G401 (cell line): ENCODE measurements at places on chromosomes 4 and X.

- no peak for DNase-seq
Observed at GRCh38 chr4:138521809-138522208, 279.7 kb upstream of the SLC7A11 start.

- no peak for DNase-seq
Observed at GRCh38 chr4:48664938-48665337, 115.1 kb downstream of the FRYL start.

DNA sequence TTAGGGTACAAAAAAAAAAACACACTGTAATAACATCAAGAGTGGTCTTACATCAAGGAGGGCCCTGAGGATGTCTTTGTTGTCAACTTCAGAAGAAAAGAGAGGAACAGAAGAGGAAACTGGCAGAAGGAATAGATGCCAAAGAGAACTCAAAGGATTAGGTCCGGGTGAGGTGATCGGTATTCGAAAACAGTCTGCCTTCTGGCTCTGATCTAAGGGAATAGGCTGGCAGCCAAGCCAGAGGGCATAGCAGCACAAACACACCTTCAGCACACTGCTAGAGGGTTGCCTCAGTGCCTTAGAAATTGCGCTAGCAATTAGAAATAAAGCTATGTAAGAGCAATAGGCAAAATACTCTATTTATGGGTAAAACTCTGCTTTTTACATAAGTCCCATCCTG lies 91.4 kb upstream of the TTC29 start:
- DNase-seq, result peak; percentile 76

DNA sequence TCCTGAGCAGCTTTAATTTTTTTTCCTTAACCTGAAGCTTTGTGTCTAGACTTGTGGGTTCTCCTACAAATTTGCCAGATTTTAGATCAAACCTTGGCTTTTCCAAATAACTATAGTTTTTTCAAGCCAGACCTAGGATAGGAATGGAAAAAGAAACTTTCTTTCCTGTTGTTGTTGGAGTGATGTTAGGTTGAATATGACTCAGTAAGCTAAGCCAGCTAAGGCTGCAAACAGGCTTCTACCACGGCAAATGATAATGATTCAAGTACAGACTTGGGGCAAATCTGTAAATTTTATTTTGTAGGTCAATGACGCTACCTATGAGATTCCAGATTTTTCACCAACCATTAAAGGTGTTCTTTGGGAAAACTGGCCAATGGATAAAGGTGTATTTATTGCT lies 45.6 kb downstream of the WDR19 start:
- DNase-seq, result no peak

GRCh38 chr4:139603576-139604410 lies 47.8 kb upstream of the SETD7 start:
- peak; percentile 57 for DNase-seq

- no peak for DNase-seq
Observed at GRCh38 chr4:16085822-16086221, 2.0 kb upstream of the PROM1 start.

GRCh38 chr4:140188975-140189374 lies 35.0 kb upstream of the MAML3 start:
- DNase-seq, result no peak

GRCh38 chr4:177163532-177163931 lies 146.1 kb upstream of the NEIL3 start:
- DNase-seq, result no peak

GRCh38 chrX:70084592-70085240 lies 22.5 kb downstream of the OTUD6A start:
- DNase-seq, result no peak

DNA sequence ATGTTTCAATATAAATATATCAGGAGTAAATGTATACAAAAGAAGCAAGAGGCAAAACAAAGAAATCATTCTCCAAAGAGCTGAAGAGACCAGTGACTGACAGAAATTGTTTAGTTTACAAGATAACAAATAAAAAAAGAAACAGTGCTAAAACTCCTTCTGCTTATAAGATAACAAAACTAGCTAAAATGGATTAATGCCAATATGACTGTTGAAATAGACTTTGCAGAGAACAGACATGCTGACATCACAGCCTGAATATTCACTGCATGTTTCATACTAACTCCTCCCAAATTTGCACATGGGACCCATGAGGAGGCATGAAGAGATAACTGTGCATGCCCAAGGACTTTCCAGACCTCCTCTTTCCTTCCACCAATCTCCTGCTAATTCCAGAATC lies 6.2 kb upstream of the GABRA4 start:
- DNase-seq, result no peak

DNA sequence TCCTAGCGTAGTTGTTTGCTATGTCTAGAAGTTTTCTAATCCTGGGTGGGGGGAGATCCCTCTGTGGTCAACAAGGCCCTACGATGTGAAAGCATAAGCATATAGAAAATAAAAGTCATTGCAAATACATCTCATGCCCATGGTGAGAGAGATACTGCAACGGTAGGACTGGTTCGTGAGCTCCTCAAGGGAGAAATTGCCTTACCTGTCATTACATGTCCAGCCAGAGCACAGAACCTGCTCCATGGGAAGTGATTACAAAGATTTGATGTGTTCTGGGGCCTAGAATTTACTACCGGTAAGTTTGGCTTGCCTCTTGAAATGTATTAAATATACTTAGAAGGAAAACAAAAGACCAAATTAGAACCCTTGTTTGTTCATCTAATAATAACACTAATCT lies 60.9 kb upstream of the FAM47B start:
- no peak for DNase-seq

GRCh38 chr4:18110099-18110498 lies 88.5 kb upstream of the LCORL start:
- DNase-seq, result no peak

DNA sequence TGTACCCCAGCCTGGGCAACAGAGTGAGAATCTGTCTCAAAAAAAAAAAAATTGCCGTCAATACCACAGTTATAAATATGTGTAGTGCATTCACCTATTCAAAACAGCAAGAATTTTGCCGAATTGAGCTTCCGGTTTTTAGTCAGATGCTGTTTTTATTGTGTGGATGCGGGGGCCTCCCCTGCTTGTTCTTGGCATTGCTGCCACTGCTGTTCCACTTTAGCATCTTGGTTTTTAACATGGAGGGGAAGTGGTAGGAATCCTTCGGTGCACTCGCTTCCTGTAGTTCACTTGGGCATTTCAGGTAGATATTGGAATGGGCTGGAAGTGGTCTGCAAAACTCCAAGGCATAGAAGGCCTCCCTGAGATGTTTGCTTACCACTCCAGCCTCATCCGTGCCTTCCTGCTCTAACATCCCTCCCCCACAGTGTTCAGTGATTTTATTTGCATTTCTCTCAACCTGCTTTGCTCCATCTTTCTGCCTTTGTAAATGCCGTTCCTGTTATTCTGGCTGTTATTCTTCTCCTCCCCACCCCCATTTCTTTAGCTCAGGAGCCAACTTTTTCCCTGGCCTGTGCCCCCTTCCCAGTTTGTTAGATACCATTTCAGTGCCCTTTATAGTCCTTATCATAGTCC lies 25.5 kb downstream of the MOB1B start:
- no peak for DNase-seq

DNA sequence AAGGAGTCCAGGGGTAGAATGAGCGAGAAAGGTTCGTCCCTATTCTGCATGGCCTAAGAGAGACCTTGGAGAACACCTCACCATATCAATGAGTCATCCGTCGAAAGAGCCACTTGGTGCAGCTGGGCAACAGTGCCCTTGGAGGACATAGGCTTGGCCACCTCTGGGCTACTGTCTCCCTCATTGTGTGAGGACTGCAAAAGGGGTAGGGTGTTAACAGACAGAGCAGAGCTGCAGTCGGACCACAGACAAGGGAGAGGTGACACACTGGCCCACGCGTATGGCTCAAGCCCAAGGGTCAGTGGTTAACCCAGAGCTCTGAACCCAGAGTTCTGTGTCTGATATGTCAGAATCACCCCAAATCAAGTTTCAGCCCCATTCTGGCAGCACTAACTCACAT lies 118.2 kb upstream of the BMP3 start:
- no peak for DNase-seq

DNA sequence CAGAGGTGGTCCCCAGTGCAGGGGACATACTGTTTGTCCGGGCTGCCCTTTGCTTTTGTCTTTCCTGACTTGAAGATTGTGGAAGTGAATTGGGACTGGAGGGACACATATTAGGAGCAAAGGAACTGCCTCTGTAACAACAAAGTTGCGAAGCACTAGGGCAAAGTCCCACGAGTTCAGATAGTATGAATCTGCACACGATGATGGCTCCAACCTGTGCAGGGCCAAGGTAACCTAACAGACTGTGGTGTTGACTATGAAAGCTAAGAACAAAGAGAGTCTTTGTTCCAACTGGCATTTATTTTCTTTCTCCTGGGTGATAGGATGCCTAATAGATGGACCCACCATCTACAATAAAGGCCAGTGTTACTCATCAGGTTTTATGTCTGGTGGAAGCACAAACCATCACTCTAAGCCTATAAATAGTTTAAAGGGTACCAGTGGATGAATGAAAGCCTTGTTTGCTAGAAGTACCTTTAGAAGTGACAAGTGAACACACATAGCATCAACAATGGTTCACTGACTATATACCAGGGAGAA lies 71.8 kb downstream of the TMA16 start:
- no peak for DNase-seq

- peak; percentile 76 for DNase-seq
Observed at GRCh38 chr4:4334798-4335520, 44.9 kb downstream of the ZBTB49 start.

GRCh38 chrX:28590396-28590795 lies 3.1 kb downstream of the IL1RAPL1 start:
- peak; percentile 38 for DNase-seq

GRCh38 chrX:110133735-110134370 lies 130.9 kb downstream of the TMEM164 start:
- DNase-seq, result no peak

GRCh38 chrX:132353430-132353829 lies 134.2 kb upstream of the RAP2C start:
- no peak for DNase-seq

GRCh38 chr4:121212806-121213205 lies 48.7 kb upstream of the TNIP3 start:
- no peak for DNase-seq

DNA sequence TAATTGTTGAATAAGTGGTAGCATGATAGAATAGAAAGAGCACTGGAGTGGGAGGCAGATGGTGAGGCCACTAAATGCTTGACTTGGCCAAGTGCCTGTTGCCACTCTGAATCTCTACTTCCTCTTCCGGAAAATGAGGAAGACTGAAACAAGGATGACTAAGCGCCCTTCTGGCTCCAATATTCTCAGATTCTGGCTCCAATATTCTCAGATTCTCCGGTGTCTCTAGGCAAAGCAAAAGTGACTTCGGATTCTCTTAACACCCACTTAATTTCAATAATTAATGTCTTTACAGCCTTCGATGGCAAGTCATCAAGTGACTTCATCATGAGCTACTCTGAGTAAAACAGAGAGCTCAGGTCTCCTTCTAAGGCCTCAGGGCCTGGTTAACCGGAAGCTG lies 402.2 kb upstream of the FGF13 start:
- no peak for DNase-seq

DNA sequence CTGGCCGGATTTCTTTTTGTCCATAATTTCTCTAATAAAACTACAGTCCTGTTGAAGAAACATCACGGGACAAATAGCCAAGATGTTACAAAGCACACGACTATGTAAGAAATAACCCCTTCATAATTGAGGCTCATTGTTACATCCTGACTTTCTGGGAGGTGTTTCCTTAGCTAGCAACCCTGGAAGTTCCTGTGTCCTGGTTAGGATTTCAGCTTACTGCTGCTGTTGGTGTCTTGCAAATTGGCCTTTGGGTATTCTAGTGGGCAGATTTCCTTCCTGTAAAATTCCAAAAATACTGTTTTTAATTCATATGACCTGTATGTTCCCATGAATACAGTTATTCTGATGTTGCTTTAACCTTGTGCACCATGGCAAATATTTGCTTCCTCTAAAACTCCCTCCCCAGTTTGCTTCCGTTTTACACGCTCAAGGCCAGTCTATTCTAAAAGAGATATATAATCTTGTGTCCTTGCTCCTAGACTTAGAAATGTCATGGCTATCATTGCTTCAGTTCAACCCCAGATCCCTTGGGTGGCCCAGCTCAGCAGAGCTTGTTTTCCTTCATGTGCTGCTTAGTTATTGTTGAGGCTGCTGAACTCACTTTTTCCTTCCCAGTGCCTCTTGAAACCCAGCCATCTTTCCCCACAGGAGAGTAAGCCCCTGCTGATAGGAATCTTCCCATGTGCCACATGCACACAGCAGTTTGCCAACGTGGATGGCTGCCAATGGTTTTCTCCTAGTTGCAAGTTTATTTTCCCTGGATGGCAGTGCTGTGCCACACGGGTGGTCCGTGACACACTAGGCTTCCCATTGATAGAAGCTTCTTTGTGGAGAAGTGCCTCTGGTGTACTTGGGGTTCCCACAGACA lies 75.8 kb downstream of the TSPAN7 start:
- peak; percentile 77 for DNase-seq

- DNase-seq, result no peak
Observed at GRCh38 chr4:1463088-1463926, 57.1 kb upstream of the NKX1-1 start.

DNA sequence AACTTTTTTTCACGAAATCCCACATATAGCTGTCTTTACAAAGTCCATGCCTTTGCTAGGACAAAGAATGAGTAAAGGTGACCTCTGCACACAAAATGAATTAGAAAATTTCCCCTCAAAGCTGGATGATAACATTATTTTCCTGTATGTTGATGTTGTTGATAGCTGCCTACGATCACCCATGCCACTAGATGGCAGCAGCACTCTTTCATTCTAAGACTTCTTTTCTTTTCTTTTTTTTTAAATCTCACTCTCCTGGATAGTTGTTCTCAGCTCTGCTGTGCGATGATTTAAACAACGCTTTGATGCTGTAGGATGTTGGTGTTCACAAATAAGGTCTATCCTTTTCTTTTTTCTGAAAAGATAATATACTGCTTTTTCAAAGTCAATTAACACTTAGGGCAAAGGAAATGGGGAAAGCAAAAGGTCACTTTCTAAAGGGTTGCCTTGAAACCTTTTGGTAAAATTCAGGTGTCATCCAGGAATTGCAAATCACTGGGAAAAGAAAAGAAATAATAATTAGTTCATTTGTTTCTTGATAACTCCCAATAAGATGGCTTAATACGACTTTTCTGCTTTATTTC lies 266.8 kb downstream of the C4orf33 start:
- peak; percentile 69 for DNase-seq

DNA sequence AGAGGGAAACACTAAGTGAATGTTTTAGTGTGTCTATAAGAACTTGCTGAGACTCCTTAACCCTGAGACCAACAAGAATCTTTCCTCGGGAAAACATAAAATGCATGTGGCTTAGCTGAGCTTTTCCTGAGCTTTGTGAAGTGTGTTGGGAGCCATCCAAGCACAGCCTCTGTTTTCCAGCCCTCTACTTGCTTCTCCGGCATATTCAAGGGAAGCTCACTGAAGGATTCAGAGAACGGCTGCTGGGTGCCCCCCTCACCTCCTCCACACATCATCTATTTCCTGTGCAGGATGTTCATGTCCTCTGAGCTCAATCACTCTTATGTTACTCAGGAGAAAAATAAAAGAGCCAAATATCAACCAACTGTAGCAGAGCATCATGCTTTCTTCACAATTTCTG lies 492.1 kb downstream of the IL15 start:
- no peak for DNase-seq

DNA sequence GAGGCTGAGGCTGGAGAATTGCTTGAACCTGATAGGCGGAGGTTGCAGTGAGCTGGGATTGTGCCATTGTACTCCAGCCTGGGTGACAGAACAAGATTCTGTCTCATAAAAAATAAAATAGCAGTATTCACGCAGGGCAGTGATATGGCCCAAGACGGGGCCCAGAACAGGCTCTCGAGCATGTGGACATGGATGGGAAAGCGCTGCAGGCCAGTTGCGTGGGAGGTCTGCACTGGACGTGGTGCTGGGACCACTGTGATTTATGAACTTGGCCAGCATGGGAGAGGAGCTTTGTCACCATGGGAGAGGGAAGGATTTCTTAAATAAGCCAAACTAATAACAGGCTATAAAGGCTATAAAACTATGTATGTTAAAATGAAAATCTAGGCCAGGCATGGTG lies 51.6 kb downstream of the NSD2 start:
- no peak for DNase-seq
